ENCODE measurements at places on chromosomes 3 and 15.
A peak's percentile ranks its signal among the peaks of the same experiment; 100 is the strongest.

- no peak for DNase-seq
Measured at GRCh38 chr15:58556541-58556940, 124.8 kb downstream of the LIPC start.

DNA sequence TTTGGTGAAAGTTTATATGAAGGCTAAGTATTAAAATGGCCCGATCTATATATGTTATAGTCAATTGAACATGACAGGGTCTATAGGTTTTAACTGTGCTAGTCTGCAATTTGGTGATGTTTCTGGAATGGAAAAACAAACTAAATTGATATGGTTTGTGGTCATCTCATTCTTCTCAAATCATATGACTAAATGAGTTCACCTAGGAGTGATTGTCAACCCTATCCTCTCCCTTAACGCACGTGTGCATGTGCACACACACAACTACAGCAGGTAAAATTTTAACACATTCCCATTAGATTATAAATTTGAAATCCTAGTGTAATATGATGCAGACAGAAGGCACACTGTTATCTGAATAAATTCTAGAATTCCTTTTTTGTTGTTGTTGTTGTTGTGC is 9.0 kb downstream of the CLDND1 start:
- DNase-seq, result no peak

GRCh38 chr15:51782357-51782896 is 31.0 kb downstream of the TMOD2 start:
- DNase-seq, result no peak

DNA sequence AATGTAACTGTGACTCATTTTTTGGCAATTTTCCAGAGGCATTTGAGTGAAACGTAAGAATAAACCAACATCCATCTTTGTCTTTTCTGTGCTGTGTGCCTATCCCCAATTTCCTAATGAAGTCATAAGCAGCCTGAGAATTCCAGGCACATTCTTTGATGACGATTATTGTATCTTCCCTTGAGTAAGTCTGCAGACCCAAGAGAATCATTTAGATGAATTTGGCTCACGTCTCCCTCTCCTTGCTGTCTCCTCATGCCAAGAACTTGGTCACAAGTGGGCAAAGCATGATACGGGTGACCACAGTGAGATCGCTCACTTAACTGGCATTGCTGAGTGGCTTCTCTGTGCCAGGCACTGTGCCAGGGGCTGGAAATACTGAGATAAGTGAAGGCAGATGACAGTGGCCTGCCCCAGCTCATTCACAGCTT is 384.5 kb upstream of the IL12A start:
- no peak for DNase-seq

DNA sequence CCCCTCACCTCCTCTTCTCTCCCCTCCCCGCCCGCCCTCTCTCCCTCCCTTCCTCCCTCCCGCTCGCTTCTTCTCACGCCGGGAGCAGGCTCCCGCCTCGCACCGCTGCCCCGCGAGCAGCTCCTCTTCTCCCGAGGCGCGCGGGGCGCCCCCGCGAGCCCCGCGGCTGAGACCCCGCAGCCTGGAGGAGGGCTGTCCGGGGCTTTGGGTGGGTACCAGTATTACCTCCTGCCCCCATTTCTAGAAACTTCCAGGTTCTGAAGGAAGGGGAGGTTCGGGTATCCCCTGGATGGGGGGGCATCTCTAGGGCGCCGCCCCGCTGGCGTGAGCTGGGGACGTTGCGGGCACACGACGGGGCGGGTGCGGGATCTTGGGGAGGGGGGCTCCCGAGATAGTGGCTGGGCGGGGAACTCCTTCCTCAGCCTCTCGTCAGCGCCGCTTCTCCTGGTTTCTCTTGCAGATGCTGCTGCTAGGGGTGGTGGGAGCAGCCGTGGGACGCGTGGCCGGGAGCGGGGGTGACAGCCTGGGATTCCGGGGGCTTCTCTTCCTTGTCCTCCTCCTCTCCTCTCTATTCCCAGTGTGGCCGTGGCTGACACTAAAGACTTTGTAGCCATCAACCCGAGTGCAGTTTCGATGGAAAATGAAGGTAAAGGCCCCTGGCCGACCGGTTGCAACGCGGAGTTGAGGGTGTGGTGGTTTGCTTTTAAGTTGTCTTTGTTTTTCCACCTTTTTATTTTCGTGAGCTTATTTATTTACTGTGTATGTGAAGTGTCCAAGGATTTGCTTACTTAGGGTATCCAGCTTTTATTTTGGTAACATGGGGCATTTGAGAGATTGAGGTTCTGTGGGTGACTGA is 474 bp downstream of the ATP2C1 start:
- DNase-seq, result peak; percentile 23

- DNase-seq, result no peak
Measured at GRCh38 chr3:181915551-181915950, 203.8 kb downstream of the SOX2 start.

GRCh38 chr3:122101646-122102045 is 46.5 kb downstream of the CD86 start:
- DNase-seq, result no peak

GRCh38 chr15:75109736-75110130 is 86.3 kb downstream of the PPCDC start:
- DNase-seq, result no peak

DNA sequence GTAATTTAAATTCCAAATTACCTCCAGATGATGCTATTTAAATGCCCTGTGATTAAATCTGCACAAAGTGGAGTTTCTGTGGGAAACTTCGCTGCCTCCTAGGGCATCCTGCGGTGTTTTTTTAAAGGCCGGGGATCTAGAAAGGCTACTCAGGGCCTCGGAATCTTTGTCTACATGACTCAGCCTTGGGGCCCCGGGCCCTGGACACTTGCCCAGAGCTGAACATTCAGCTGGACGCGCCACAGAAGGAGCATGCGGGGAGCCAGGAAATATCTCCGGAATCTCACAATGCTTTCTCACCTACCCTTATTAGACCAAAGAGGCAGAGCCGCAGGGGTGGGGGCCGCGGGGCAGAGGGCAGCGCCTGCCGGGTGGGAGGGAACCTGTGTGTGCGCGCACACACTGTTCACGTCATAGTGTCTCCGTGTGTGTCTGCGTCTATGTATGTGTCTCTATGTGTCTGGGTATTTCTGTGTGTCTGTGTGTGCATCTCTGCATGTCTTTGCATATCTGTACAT is 145.5 kb upstream of the TPM1 start:
- DNase-seq, result no peak

GRCh38 chr15:76116138-76116885 is 56.5 kb downstream of the TMEM266 start:
- DNase-seq, result no peak

DNA sequence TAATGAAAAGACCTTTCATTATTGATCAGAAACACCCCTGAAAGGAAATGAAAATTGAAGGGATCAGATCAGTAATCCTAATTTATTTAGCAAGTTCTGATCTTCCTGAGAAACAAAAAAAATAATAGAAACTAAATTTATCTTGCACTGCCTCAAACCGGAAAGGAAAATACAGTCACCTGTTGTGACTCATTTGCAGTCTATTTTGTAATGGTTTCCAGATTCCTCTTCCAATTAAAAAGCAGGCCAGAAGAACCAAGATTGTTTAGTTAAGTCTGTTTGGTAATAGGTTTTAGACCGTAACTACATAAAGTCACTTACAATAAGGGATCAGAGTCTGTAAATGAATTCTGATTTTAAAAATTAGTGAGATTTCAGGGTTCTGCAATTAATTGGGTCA is 49.7 kb upstream of the ATOSA start:
- no peak for DNase-seq

DNA sequence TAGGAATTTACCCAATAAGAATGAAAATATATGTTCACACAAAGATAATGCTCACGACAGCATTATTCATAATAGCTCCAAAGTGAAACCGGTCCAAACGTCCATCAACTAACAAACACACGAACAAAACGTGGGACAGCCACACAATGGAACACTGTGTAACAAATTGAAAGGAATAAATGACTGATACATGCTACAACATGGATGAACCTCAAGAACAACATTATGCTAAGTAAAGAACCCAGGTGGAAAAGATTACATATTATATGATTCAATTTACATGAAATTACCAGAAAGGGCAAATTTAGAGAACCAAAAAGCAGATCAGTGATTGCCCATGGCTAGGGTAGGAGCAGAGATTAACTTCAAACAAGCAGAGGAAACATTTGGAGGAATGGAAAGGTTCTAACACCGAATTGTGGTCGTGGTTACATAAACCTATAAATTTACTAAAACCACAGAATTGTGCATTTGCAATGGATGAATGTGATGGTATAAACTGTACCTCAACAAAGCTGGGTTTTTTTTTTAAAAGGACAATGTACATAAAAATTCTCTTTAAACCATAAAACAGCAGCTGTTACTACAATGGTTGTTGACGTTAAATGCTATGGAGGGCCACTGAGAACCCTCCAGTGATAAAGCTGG is 76.3 kb downstream of the XXYLT1 start:
- DNase-seq, result no peak

- no peak for DNase-seq
Measured at GRCh38 chr3:105422645-105423044, 55.9 kb downstream of the ALCAM start.

GRCh38 chr3:52771334-52771681 is 568 bp upstream of the NEK4 start:
- DNase-seq, result no peak

- DNase-seq, result no peak
Measured at GRCh38 chr3:185807445-185808068, 17.3 kb downstream of the IGF2BP2 start.

GRCh38 chr3:29591579-29591978 is 310.7 kb downstream of the RBMS3 start:
- no peak for DNase-seq

GRCh38 chr15:84634228-84634837 is 19.8 kb downstream of the WDR73 start:
- DNase-seq, result no peak

DNA sequence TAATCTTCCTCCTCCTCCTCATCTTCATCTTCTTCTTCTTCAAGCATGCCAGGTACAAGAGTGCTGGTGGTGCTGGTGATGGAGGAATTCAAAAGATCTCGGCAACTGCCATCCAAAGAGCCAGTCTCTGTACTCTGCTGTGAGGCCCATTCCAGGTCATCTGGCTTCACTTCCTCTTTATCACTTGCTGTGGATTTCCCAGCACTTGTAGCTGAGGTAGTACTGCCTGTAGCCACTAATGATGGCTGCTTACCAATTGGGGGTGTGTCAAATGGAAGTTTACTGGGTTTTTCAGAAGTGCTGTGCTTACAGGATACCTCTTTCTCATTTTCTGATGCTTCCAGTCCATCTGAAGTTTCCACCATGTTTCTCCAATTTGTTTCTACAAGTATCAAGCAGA is 28.8 kb upstream of the SHC4 start:
- DNase-seq, result no peak

GRCh38 chr15:47289656-47290055 is 427.6 kb upstream of the SEMA6D start:
- no peak for DNase-seq

DNA sequence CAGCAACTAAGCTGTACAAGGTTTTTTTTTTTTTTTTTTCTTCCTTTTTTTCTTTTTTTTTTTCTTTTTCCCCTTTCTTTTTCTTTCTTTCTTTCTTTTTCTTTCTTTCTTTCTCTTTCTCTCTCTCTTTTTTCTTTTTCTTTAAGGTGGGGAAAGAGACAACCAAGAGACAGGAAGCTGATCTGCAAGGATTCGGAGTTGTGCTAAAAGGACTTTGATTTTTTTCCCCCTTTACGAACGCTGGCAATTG is 148 bp downstream of the RBMS3 start:
- no peak for DNase-seq

GRCh38 chr3:58237941-58238681 is 519 bp downstream of the ABHD6 start:
- peak; percentile 23 for DNase-seq

GRCh38 chr15:73366766-73367623 is 1.8 kb downstream of the HCN4 start:
- no peak for DNase-seq

DNA sequence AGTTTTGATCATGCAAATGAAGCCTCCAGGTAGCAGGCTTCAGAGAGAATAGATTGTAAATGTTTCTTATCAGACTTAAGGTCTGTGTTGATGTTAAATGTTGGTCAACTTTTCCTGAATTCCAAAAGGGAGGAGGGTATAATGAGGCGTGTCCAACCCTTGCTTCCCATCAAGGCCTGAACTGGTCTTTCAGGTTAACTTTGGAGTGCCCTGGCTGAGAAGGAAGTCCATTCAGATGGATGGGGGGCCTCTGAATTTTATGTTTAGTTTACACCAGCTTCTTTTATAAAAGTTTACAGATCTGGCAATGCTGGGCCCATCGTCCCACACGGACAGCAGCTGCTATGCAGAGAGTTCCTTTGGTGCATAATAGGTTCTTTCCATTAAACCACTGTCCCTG is 8.9 kb downstream of the CCDC13 start:
- no peak for DNase-seq

- no peak for DNase-seq
Measured at GRCh38 chr3:43968465-43968864, 273.2 kb upstream of the TOPAZ1 start.

DNA sequence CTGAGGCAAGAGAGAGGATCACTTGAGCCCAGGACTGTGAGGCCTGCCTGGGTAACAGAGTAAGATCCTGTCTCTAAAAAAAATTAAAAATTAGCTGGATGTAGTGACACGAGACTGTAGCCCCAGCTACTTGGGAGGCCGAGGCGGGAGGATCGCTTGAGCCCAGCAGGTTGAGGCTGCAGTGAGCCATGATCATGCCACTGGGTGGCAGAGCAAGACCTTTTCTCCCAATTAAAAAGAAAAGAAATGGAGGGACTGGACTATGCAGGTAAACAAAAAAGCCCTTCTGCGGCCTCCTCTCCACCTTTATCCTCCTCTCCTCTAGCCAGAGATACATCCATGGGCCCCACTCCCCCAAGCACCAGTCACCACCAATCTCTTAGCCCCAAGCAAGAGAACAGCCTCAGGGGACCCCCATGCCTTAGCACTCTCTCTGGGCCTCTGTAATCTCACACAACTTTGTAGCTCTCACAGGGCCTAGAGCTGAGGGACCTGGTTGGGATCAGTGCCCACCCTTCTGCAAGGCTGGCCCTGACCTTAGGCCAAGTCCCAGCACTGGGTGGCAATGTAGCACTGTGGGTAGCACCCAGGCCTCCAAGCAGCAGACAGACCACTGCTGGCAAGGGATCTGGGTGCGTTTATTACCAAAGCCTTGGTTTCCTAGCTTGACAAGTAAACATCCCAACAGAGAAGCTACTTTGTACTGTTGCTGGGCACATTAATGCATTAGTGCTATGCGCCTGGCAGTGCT is 43.4 kb downstream of the FAM174B start:
- DNase-seq, result no peak

- no peak for DNase-seq
Measured at GRCh38 chr3:32276279-32276841, 37.9 kb downstream of the CMTM8 start.

DNA sequence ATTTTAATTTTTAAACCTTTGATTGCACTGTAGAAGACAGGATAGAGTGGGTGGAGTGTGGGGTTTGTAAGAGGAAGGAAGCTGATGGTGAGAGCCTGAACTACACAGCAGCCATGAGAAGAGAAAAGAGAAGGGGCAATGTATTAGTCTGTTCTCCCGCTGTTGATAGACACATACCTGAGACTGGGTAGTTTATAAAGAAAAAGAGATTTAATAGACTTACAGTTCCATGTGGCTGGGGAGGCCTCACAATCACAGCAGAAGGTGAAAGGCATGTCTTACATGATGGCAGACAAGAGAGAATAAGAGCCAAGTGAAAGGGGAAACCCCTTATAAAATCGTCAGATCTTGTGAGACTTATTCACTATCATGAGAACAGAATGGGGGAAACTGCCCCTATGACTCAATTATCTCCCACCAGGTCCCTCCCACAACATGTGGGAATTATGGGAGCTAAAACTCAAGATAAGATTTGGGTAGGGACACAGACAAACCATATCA is 37.3 kb downstream of the STARD5 start:
- no peak for DNase-seq

- no peak for DNase-seq
Measured at GRCh38 chr3:162492446-162493081, 996.0 kb downstream of the OTOL1 start.

Data from stimulated activated CD8-positive, alpha-beta memory T cell treated with anti-CD3 and anti-CD28 coated beads, Interleukin-7, amount 100 ng/mL, for 4 hours (primary cell).